ENCODE measurements at places on chromosomes 5 and 9. TPM values are rescaled to one million over a fixed set of nuclear protein-coding genes. Genes with fewer than 3 reads are reported as not detected.
A peak's percentile ranks its signal among the peaks of the same experiment; 100 is the strongest.

DNA sequence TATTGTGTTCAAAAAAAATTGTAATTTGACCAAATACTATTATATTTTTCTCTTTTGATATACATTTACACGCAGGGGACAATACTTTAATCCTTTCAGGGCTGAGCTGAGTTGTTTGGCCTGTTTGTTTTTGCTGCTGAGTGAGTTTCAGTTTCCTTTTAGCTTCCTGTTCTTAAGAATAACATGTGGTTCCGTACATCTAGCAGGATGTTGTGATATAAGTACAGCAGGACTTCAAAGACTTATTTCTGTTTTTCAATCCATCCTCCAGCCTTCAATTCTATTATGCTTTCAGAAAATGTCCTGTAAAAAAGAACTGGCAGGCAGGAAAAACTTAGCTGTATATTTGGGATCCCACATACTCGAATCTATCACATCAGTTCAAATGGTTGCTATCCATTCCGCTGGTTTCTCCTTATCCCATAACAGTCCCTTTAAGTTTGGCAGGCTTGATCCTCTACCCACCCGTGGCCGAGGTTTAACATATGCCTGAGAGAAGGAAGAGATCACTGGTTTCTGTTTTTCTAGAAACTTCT, 1037.3 kb upstream of the ACO1 start:
- H3K36me3 ChIP-seq = no peaks in the 10 kb centered on the region
- DNase-seq = no peak
- H3K4me3 ChIP-seq = no peak overlapping the region
- no peak overlapping the region for H3K27ac ChIP-seq
- no peaks in the 10 kb centered on the region for H3K27me3 ChIP-seq

GRCh38 chr9:100731038-100731556, 153.2 kb downstream of the CAVIN4 start:
- no peak overlapping the region for H3K27ac ChIP-seq
- H3K4me1 ChIP-seq = no peaks in the 10 kb centered on the region
- DNase-seq = no peak
- no peak overlapping the region for H3K4me3 ChIP-seq
- H3K36me3 ChIP-seq = no peaks in the 10 kb centered on the region

GRCh38 chr9:419571-420171, 205.0 kb downstream of the DOCK8 start:
- H3K36me3 ChIP-seq = no peaks in the 10 kb centered on the region
- H3K4me3 ChIP-seq = no peak overlapping the region
- DNase-seq = no peak
- H3K27me3 ChIP-seq = no peaks in the 10 kb centered on the region
- H3K4me1 ChIP-seq = peaks cover 13% of the 10 kb centered on the region
- no peak overlapping the region for H3K27ac ChIP-seq

GRCh38 chr9:124270504-124271335, 13.0 kb downstream of the NEK6 start:
- no peak overlapping the region for H3K4me3 ChIP-seq
- peaks cover 4% of the 10 kb centered on the region for H3K4me1 ChIP-seq
- H3K27me3 ChIP-seq = no peaks in the 10 kb centered on the region
- H3K36me3 ChIP-seq = no peaks in the 10 kb centered on the region
- DNase-seq = no peak
- H3K27ac ChIP-seq = no peak overlapping the region

- H3K4me1 ChIP-seq = peaks cover 18% of the 10 kb centered on the region
- peaks cover 4% of the 10 kb centered on the region for H3K36me3 ChIP-seq
- no peak overlapping the region for H3K4me3 ChIP-seq
- H3K27ac ChIP-seq = no peak overlapping the region
- no peaks in the 10 kb centered on the region for H3K27me3 ChIP-seq
These were observed 4.9 kb downstream of the AKNA start for GRCh38 chr9:114382699-114383520.

SELENOP gene
- 86.3 TPM for total RNA-seq

DNA sequence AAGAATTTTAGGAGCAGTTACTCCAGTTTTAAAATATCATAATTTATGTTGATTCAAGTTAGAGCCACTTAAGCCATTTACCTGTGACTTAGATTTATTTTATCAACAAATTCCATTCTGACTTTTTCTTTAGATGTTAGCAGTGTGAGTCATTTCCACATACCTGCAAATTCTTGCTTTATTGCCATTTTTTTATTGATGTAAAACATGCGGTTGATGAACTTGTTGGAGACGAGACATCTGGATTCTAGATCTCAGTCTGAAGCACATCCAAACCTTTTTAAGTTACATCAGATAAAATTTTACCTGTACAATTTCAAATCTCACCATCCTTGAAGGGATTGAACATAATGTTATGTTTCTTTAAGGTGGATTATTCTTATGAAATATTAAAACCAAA, 240.9 kb downstream of the IRX1 start:
- H3K27ac ChIP-seq = no peak overlapping the region
- peaks cover 15% of the 10 kb centered on the region for H3K27me3 ChIP-seq
- H3K36me3 ChIP-seq = no peaks in the 10 kb centered on the region
- H3K4me3 ChIP-seq = no peak overlapping the region
- peaks cover 2% of the 10 kb centered on the region for H3K4me1 ChIP-seq

- DNase-seq = no peak
- no peaks in the 10 kb centered on the region for H3K27me3 ChIP-seq
- no peak overlapping the region for H3K4me3 ChIP-seq
- no peaks in the 10 kb centered on the region for H3K36me3 ChIP-seq
- H3K27ac ChIP-seq = no peak overlapping the region
These were observed 9.6 kb upstream of the IL17B start for GRCh38 chr5:149388498-149389190.

- DNase-seq = no peak
- H3K36me3 ChIP-seq = peaks cover 3% of the 10 kb centered on the region
- H3K27ac ChIP-seq = peak overlapping the region; percentile 45
- H3K4me1 ChIP-seq = peaks cover 43% of the 10 kb centered on the region
- H3K4me3 ChIP-seq = no peak overlapping the region
These were observed 2.1 kb upstream of the NDST1 start for GRCh38 chr5:150505816-150506215.

DNA sequence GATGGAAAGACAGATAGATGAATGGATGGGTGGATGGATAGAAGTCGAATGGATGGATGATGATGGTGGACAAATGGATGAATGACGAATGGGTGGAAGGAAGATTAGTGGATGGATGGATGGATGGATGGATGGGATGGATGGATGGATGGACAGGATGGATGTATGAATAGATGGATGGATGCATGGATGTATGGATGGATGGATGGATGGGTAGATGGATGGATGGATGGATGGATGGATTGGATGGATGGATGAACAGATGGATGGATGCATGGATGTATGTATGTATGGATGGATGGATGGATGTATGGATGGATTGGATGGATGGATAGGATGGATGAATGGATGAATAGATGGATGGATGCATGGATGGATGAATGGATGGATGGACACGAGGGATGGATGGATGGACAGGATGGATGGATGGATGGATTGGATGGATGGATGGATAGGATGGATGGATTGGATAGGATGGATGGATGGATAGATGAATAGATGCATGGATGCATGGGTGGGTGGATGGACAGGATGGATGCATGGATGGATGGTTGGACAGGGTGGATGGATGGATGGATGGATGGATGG, 52.4 kb downstream of the DUSP1 start:
- H3K36me3 ChIP-seq = no peaks in the 10 kb centered on the region
- H3K27ac ChIP-seq = no peak overlapping the region
- no peaks in the 10 kb centered on the region for H3K4me1 ChIP-seq
- no peak for DNase-seq
- H3K27me3 ChIP-seq = peaks cover 27% of the 10 kb centered on the region

GRCh38 chr5:179166886-179167841, 107.0 kb downstream of the ZNF354C start:
- peaks cover 3% of the 10 kb centered on the region for H3K4me1 ChIP-seq
- H3K4me3 ChIP-seq = peak overlapping the region; percentile 29
- H3K36me3 ChIP-seq = no peaks in the 10 kb centered on the region
- no peak overlapping the region for H3K27ac ChIP-seq

DNA sequence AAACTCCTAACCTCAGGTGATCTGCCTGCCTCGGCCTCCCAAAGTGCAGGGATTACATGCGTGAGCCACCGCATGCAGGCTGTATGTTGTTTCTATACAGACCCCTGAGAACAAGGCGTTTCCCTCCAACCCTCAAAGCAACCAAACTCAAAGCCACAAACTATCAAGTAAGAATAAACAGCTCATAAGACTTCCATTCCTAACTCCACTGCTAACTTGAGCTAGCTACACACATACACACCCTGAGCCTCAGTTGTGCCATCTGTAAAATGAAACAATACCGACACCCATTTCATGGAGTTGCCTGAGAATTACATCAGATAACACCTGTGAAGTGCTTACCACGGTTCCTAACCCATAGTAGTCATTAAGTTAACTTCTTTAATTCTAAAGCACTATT, 70.8 kb downstream of the SERINC5 start:
- H3K36me3 ChIP-seq = peaks cover 22% of the 10 kb centered on the region
- DNase-seq = no peak
- peak overlapping the region; percentile 95 for H3K27ac ChIP-seq
- H3K27me3 ChIP-seq = no peaks in the 10 kb centered on the region
- peaks cover 82% of the 10 kb centered on the region for H3K4me1 ChIP-seq

- no peak overlapping the region for H3K27ac ChIP-seq
- H3K4me1 ChIP-seq = peaks cover 8% of the 10 kb centered on the region
- H3K27me3 ChIP-seq = no peaks in the 10 kb centered on the region
- H3K36me3 ChIP-seq = no peaks in the 10 kb centered on the region
These were observed 352.5 kb upstream of the NUDT12 start for GRCh38 chr5:103915081-103915480.

DNA sequence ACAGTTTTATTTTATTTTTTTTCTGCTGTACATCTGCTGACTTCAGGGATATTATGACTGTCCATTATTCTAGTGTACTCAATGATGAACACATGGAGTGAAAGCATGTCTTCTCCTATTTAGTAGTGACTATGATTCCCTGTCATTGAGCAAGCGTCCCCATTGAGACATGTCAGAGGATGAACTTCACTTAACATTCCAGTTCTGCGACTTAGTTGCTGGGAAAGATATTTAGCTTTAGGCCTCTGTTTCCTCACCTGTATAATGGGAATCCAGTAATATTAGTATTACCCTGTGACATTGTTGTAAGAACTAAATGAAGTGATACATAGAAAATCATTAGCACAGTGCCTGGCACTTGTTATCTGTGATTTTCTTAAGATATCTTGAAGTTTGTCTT, 144.8 kb upstream of the DHFR start:
- no peaks in the 10 kb centered on the region for H3K27me3 ChIP-seq
- no peak overlapping the region for H3K27ac ChIP-seq
- no peak overlapping the region for H3K4me3 ChIP-seq
- peaks cover 22% of the 10 kb centered on the region for H3K36me3 ChIP-seq
- no peak for DNase-seq
- peaks cover 15% of the 10 kb centered on the region for H3K4me1 ChIP-seq

- no peaks in the 10 kb centered on the region for H3K36me3 ChIP-seq
- no peak overlapping the region for H3K4me3 ChIP-seq
- no peak for DNase-seq
These were observed 27.6 kb downstream of the EGFLAM start for GRCh38 chr5:38286002-38286401.

DNA sequence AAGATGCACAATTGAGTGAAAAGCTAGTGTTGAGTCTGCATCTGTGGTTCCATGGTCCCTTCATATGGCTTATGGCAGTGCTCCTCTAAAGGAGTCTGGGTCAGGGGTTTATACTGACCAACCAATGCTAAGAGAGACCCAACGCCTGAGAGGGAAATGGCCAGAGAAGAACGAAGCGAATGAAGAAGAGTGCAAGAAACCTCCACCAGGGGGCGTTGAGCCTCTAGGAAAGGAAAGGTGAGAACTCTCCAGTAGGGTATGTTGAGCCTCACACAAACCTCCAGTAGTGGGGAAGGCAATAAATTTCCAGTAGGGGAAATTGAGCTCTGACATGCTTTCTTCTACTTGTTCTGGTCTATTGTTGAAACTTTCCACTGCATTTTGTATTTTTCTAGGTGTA, 470.6 kb downstream of the PRDM9 start:
- no peak overlapping the region for H3K4me3 ChIP-seq
- H3K27ac ChIP-seq = no peak overlapping the region
- no peaks in the 10 kb centered on the region for H3K36me3 ChIP-seq
- H3K4me1 ChIP-seq = no peaks in the 10 kb centered on the region

DNA sequence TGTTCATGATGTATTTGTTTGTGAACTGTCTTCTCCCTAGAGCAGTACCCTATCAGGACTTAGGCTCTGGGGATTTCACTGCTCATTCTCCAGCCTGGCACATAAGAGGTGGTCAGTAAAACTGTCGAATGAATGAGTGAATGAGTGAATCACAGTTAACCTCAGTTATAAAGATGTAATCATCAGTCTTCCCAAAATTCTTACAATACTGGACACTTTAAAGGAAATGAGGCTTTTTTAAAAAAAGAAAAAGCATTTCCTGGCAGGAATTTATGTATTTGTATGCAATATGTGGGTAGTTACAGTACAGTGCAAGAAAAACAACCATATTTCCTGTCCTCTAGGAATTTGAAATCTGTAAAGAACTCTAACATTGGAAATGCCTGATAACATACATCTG, 59.6 kb downstream of the RAI14 start:
- H3K27ac ChIP-seq = no peak overlapping the region
- peaks cover 23% of the 10 kb centered on the region for H3K36me3 ChIP-seq
- H3K27me3 ChIP-seq = no peaks in the 10 kb centered on the region
- H3K4me1 ChIP-seq = peaks cover 24% of the 10 kb centered on the region

DNA sequence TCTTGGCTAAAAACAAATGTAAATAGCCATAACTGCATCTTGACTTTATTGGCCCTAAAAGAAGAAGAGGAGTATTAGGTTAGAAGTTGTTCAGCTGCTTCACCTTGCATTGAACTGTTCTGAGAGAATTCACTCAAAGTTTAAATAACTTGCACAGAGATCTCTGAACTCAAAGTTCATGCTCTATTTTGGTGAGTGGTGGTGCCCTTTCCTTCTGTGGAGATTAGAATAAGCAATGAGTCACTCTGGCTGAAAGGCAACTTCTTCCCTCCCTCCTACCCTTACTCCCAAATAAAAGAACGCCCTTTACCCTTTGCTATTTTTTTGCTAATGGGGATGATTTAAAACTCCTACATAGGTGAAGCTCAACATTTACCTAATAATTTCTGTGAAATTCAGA, 48.9 kb downstream of the ERMP1 start:
- H3K27me3 ChIP-seq = no peaks in the 10 kb centered on the region
- H3K4me1 ChIP-seq = no peaks in the 10 kb centered on the region
- DNase-seq = no peak
- peaks cover 56% of the 10 kb centered on the region for H3K36me3 ChIP-seq

ANXA1 gene
- total RNA-seq = 3.1 TPM

CDKN2A gene
- total RNA-seq = not detected

DNA sequence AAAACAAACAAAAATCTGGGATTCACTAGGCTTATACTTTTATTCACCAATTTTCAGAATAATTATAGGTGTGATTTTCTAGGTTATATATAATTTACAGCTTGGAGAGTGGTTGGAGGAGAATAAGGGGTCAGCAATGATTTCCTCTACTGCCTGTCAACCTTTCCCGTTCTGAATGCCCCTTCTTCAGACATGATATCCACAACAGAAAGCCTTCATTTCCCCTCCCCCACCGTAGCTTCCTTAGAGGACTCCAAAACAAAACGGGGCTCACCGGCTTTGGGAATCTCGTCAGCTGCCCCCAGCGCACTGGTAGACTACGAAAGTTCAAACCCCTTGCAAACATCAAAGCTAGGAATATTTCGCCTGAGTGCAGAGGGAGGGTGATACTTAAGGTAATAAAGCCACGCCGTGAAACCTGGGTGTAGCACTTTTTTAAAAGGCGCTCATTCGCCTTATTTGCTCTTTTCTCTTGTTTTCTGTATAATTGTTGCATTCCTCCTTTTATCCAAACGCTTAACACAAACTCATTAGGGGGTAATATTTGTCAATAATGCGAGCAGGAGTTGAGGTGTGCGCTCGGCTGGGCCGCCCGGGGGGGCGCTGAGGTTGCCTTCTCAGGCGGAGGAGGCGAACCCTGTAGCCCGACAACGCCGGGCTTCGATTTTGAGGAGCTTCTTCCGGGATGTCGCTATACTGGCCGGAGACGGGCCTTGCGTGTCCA, 2.4 kb downstream of the OTP start:
- no peak overlapping the region for H3K27ac ChIP-seq
- no peak overlapping the region for H3K4me3 ChIP-seq
- peaks cover 4% of the 10 kb centered on the region for H3K4me1 ChIP-seq
- DNase-seq = no peak

NR2F1 gene
- total RNA-seq = 35.4 TPM

Data from progenitor cell of endocrine pancreas (in vitro differentiated cells).